ENCODE measurements at places on chromosomes 1 and 21. TPM values are rescaled to one million over a fixed set of nuclear protein-coding genes. Genes with fewer than 3 reads are reported as not detected.

Gene LEFTY1
- not detected for total RNA-seq

Gene ADORA3
- 3.6 TPM for total RNA-seq

Gene OR2T2
- not detected for total RNA-seq

Gene LRRIQ3
- not detected for total RNA-seq

Gene CLCA4
- not detected for total RNA-seq

Gene TRIM17
- total RNA-seq: not detected

Gene NPR1
- total RNA-seq: 187 TPM

DNA sequence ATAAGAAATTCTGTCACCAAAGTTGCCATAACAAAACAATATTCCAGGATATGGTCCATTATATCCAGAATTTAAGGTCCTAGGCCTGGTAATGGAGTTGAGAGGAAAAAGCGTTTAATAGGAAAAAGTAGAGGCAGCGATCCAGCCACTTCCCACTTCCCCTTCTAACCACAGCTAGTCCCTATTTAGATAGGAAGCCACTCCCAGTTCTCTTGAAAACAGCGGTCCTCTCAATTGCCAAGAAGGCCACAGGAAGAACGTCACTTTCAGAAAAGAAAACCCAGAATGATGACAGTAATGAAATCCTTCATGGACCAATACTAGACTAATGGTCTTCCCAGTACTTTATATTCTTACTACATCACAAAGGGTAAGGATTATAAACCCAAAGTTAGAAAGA lies 38.6 kb downstream of the ABL2 start:
- H3K27ac ChIP-seq: peak overlapping the region; percentile 4
- DNase-seq: no peak
- no peaks in the 10 kb centered on the region for H3K27me3 ChIP-seq
- H3K4me3 ChIP-seq: no peak overlapping the region
- no peaks in the 10 kb centered on the region for H3K4me1 ChIP-seq

DNA sequence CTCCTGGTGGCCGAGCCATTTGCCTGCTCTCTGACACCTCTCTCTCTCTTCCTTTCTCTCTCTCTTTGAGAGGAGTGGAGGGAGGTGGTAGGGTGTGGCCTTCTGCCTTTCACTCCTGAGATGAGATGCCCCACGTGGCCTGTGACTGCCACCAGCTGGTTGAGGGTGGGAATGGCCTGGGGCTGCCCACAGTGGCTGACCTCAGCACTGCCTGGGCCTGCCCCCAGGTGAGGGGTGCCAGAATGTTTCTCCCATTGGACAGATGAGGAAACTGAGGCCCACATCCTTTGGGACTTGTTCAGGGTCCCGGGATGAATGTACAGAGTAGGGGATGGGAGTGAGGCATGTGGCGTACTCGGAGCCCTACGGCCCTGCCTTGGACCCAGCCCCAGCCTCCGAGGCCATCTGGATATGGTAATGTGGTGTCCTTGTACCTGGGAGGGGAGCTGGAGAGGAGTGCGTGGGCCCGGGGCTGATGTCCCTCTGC lies 12.7 kb upstream of the C1orf167 start:
- H3K4me3 ChIP-seq: no peak overlapping the region
- H3K27me3 ChIP-seq: no peaks in the 10 kb centered on the region
- DNase-seq: no peak
- H3K4me1 ChIP-seq: no peaks in the 10 kb centered on the region
- peaks cover 17% of the 10 kb centered on the region for H3K36me3 ChIP-seq

DNA sequence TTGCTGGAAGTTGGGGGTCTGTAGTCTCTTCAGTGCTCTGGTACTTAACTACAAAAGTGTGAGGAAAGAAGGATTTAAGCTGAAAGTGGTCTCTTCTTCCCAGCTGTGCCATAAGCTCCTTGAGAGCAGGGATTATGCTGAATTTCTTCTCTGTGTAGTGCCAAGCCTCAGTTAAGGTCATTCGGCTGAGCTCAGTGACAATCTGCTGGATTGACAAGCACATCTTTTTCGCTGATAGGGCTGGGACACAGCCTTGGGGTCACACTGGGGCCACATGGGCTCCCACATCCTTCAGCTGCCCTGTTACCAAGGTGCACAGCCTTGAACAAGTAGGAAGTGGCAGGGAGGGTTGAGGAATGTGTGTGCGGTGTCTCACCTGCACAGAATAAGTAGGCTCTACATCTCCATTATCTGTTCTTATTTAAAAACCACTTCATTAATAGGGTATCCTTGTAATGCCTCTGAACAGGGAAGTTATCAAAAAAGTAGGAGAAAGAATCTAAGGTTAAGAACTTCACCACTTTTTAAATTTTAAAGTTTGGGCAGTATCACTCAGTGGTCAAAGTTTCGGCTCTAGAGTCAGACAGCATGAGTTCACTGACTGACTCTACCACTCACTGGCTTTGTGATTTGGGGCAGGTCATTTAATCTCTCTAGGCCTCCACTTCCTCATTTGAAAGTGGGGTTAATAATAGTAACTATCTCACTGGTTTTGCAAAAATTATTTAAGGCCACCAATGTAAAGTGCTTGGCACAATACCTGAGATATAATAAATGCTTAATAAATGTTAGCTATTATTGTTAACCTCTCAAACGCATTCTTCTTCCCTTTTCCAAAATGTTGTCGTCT lies 10.3 kb downstream of the ZBTB40 start:
- H3K27ac ChIP-seq: no peak overlapping the region
- DNase-seq: no peak
- H3K4me1 ChIP-seq: no peaks in the 10 kb centered on the region

DNA sequence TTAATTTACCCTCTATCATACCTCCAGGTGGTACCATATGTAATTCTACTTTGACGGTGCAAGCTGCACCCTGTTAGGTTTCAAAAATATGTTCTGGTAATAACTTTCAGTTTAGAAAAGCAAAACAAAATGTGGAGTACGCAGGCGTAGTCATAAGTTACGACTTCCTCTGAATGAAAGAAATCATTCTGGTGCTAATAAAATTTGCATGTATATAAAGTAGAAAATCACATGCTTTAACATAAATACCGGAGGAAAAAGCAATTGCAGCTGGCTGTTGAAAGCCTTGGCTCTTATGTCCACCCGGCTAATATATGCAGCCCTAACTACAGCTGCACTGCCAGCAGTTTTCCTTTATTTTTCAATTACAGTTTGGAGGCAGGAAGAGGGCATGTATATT lies 65.2 kb upstream of the TMPRSS15 start:
- H3K36me3 ChIP-seq: no peaks in the 10 kb centered on the region
- H3K27me3 ChIP-seq: no peaks in the 10 kb centered on the region
- no peaks in the 10 kb centered on the region for H3K4me1 ChIP-seq
- DNase-seq: no peak
- peak overlapping the region; percentile 13 for H3K4me3 ChIP-seq

DNA sequence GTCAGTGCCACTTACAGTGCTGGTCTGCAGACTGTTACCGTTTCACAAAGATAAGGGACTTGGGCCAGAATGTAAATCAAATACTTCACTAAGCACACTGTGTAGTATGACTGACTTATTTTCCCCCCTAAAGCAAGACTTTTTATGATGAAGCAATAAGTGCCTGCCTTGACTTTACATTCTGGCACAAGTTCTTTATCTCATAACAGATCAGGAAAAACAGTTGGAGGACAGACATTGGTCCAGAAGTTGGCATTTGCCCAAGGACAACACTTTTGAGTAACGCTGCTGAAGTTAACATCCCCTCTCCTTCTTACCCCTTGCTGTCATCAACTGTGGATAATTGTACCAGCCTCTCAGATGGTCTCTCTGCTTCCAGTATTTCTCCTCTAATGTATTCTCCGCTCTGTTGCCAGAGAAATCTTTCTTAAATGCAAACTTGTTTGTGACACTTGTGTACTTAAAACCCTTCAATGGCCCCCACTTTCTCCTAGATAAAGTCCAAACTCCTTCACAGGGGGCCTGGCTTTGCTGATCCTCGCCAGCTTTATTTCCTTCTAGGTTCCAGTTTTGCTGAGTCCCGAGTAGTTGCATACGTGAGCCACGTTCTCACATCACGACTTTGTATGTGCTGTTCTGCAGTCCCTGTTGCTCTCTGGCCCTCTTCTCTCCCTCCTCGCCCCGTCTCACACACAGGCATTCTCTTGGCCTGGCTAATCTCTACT lies 45.7 kb downstream of the S1PR1 start:
- H3K27me3 ChIP-seq: no peaks in the 10 kb centered on the region
- no peaks in the 10 kb centered on the region for H3K4me1 ChIP-seq
- H3K27ac ChIP-seq: no peak overlapping the region
- no peak overlapping the region for H3K4me3 ChIP-seq

DNA sequence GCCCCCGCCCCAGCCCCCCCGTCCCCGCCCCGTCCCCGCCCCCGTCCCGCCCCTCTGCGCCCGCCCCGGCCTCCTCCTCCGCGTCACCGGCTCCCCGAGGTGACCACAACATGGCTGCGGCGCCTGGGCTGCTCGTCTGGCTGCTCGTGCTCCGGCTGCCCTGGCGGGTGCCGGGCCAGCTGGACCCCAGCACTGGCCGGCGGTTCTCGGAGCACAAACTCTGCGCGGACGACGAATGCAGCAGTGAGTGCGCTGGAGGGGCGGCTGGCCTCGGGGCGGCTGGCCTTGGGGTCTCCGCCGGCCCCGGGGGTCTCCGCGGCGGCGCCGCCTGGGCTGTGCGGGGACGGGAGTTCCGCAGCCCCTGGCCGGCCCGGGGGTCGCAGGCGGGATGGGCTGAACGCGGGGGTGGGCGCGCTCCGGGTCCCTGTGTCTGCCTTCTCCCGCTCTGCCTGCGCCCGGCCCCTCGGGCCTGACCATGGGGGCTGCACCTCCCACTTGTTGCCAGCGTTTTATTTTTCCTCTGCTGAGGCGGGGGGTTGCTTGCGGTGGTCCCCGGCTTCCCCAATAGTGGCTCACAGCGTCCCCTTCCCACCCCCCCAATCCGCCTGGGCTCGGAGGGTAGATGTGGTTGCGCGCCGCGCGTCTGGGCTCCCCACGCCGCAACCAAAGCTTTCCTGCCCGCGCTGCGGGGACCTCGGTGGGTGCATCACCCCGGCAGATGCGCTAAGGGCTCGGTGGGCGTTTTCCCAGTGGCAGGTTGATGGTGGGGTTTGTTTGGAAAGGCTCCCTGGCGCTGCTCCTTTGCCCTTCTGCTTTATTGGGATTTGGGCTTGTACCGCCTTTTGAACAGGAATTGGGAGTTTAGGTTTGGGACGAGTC lies at the start of gene MIA3:
TSS of gene MIA3 (plus strand) at position 97 of the 879 bp plus-strand sequence. CDS start at position 111, 14 bp downstream.
- peak within 1 kb of the TSS; percentile 82 for H3K27ac ChIP-seq
- peak within 1 kb of the TSS; percentile 91 for H3K4me3 ChIP-seq
- H3K4me1 ChIP-seq: no peaks in the 10 kb centered on the region
- H3K27me3 ChIP-seq: no peaks in the 10 kb centered on the region
- peaks cover 11% of the 10 kb centered on the region for H3K36me3 ChIP-seq

GRCh38 chr1:230289350-230289644 lies 136.8 kb downstream of the PGBD5 start:
- H3K4me3 ChIP-seq: no peak overlapping the region
- H3K36me3 ChIP-seq: no peaks in the 10 kb centered on the region
- no peaks in the 10 kb centered on the region for H3K4me1 ChIP-seq
- peak; percentile 38 for DNase-seq
- H3K27me3 ChIP-seq: no peaks in the 10 kb centered on the region

DNA sequence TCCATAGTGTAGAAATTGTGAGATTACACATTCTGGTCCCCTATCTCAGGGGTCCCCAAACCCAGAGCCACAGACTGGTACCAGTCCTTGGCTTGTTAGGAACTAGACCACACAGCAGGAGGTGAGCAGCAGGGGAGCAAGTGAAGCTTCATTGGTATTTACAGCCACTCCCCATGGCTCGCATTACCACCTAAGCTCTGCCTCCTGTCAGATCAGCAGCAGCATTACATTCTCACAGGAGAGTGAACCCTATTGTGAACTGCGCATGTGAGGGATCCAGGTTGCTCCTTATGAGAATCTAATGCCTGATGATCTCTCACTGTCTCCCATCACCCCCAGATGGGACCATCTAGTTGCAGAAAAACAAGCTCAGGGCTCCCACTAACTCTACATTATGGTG lies 229.7 kb upstream of the IRF2BP2 start:
- DNase-seq: no peak
- H3K27ac ChIP-seq: no peak overlapping the region
- no peak overlapping the region for H3K4me3 ChIP-seq
- no peaks in the 10 kb centered on the region for H3K4me1 ChIP-seq
- H3K36me3 ChIP-seq: no peaks in the 10 kb centered on the region

DNA sequence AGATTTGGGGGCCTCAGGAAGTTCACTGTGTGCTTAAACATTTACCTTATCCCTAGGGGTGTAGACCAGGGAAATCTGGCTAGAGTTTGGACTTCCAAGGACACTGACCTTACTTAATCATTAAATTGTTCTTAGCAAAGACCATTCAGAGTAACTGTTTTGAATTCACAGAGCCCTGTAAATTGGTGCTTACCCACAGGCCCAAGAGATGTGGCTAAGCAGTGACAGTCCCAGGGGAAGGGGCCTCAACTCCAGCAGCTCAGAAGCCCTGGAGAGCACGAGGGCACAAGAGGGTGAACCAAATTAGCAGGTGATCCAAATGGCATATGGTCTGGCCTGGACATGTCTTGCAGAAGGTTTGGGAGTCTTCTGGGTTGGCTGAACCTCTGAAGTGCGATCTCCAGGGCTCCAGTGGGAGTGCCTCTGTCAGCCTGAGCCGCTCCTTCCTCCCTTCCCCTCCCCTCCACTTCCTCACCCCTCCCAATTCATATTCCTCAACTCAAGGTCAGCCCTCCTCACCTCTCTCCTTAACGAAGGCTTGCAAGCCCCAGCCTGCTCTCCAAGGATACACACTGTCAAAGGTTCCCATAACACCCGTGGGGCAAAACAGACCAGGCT lies 4.3 kb downstream of the PAQR7 start:
- H3K27ac ChIP-seq: no peak overlapping the region
- no peaks in the 10 kb centered on the region for H3K36me3 ChIP-seq
- no peak overlapping the region for H3K4me3 ChIP-seq
- no peak for DNase-seq
- peaks cover 16% of the 10 kb centered on the region for H3K4me1 ChIP-seq
- no peaks in the 10 kb centered on the region for H3K27me3 ChIP-seq

- no peak overlapping the region for H3K27ac ChIP-seq
- peaks cover 4% of the 10 kb centered on the region for H3K4me1 ChIP-seq
These were observed 65.0 kb upstream of the FAM20B start for GRCh38 chr1:178960482-178961240.

DNA sequence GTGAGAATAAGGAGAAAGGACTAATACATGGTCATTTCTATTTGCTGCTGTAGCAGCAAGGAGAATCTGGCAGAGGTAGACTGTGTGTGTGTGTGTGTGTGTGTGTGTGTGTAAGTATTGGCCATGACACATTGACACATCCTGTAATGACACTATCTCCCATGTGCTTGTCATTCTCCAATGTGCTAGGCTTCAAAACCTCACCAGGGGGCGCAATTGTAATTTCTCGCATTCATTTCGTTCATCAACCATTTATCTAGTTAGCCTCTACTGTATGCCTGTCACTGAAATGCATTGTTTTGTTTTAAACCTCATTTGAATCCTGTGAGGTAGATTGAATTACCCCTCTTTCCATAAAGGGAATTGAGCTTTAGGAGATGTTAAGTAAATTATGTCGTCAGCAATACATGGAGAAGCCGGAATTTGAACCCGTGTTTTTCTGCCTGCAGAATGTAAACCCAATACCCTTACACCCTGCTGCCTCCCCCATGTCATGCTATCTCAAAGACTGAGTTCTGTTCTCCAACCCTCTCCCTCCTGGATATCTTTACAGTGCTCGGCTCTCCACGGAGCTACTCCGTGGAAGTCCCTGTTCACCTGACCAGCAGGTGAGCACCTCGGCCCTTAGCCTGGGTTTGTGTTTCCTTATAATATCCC lies 100.8 kb downstream of the UCK2 start:
- peak; percentile 48 for DNase-seq
- H3K4me1 ChIP-seq: no peaks in the 10 kb centered on the region
- no peak overlapping the region for H3K27ac ChIP-seq
- no peaks in the 10 kb centered on the region for H3K36me3 ChIP-seq
- no peaks in the 10 kb centered on the region for H3K27me3 ChIP-seq
